Activated gamma-delta T cell (primary cell): ENCODE measurements at places on chromosomes 3 and 15.

- DNase-seq, result no peak
Measured at GRCh38 chr15:78501857-78502256, 5.5 kb upstream of the HYKK start.

GRCh38 chr3:51591231-51591630 is 52.7 kb downstream of the RAD54L2 start:
- no peak for DNase-seq

DNA sequence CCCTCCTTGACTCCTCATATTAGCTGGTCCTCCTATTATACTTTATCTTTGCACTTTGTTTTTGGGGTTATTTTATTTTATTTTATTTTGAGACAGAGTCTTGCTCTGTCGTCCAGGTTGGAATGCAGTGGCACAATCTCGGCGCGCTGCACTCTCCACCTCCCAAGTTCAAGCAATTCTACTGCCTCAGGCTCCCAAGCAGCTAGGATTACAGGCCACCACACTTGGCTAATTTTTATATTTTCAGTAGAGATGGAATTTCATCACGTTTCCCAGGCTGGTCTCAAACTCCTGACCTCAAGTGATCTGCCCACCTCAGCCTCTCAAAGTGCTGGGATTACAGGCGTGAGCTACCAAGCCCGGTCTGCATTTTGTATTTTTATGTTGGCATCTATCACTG is 126.7 kb downstream of the FOXB1 start:
- DNase-seq, result no peak

GRCh38 chr3:29363110-29363509 is 82.2 kb downstream of the RBMS3 start:
- DNase-seq, result no peak

DNA sequence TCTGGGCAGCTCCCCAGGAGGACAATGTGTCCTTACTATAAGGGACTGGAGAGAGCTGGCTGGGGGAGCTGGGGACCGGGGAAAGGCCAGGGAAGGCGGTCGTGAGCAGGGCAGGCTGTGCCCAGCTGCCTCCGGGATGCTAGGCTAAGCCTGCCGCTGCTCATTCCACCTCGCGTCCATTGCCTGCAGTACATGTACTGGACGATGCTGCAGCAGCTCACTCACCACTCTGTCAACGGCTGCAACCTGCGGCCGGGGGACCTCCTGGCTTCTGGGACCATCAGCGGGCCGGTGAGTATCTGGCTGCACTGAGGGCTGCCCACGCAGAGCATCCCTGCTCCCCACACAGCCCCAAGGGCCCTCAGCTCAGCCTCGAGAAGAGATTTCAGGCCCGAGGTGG is 27.1 kb downstream of the FAH start:
- no peak for DNase-seq

DNA sequence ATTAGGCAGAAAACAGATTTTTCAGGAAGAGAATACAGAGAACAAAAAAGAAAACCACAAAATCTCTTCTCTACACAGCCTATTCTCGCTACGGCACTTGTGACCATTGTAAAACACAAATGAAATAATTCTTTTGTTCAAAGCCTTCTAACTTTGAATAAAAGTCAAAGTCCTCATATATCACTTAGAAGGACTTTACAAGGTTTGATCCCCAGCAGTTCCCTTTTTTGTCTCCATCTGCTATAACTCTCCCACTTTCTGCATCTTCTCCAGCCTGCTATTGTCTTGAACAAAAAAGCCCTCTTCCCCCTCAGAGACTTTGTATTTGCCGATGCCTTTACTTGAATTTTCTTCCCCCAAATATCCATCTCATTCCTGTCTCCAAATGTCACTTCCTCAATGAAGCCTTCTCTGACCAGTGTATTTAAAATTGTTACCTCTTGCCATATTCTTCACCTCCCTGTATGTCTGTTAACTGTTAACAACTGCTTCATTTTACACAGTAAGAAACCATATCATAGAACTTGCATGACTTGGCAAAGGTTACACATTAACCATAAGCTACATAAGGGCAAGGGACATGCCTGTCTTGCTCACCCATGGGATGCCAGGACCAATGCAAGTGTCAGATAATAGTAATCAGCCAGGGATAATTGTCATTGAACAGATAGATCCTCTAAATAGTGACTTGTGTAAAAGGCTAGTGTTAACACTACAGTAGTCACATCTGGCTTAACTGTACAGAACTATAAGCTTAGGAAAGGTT is 122.4 kb downstream of the CBLB start:
- no peak for DNase-seq

GRCh38 chr3:129525341-129525968 is 3.0 kb upstream of the RHO start:
- no peak for DNase-seq

- no peak for DNase-seq
Measured at GRCh38 chr3:4313606-4314293, 10.6 kb downstream of the SETMAR start.

GRCh38 chr3:158107605-158108444 is 1.6 kb upstream of the SHOX2 start:
- no peak for DNase-seq

GRCh38 chr3:101836652-101837598 is 12.4 kb upstream of the NFKBIZ start:
- DNase-seq, result no peak

DNA sequence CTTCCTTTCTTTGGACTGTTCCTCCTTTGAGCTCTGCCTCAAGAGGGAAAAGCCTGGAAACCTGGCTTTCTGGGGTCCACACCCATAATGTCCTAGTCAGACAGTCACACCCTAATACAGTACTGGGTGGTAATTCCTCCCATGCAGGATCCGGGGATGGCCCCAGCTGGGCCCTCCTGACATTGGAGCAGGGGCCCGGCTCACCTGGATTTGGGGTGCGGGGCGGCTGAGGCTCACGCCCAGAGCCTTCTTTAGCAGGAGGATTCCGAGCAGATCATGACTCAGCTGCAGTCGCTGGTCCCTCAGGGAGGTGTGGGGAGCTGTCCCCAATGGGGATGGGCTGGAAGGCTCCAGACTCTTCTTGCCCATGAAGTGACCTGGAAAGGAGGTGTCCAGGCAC is 1.0 kb downstream of the NMB start:
- no peak for DNase-seq

DNA sequence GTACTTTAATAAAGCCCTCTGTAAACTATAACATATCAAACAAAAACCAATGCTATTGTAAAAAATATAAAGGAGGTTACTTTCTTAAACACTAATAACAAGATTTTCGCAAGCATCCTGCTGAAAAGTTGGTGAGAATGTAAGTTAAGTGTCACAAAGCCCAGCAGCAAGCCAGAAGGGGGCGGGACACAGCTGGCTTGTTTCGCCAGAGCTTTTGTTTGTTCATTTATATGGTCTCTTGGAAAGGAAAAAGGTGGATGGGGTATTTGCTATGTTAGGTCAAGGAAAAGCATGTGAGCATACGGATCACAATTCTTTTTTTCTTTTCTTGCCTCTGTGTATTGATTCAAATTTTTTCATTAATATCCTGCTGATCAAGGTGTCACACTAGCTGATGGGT is 59.9 kb downstream of the HACD2 start:
- DNase-seq, result no peak
